ENCODE measurements at places on chromosomes 2 and 18.

DNA sequence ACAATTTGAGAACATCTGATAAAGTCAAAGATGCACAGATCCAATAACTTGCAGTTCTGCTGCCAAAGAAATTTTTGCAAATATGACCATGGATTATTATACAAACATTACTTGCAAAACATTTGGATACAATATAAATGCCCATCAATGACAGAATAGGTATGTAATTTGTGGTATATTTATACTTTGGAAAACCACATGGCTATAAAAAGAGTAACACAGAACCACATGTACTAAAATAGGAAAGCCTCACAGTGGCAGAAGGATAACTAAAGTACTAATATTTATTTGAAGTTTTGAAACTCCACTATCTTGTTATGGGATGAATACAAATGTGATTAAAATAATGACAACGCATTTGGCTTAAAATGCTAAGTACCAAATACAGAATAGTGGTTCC lies 51.8 kb upstream of the DNAJC10 start:
- no peak for DNase-seq

- DNase-seq = no peak
Observed at GRCh38 chr2:47046271-47046670, 108.8 kb downstream of the STPG4 start.

DNA sequence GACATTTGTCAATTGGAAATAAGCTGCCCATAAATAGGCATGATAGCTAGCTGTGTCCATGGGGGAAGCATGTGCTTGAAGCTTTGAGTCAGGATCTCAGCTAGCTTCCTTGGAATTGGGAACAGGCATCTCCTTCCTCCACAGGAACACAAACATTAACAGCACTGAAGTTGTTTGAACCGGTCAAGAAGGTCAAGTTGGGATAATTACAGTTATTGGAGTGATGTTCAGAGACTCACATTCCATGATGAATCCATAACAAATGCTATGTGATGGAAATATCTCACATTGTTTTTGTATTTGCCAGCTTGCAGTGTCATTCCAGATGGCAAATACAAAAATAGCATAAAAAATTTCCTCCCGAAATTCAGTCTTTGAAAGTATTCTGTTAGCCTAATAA lies 347.6 kb upstream of the SMIM21 start:
- no peak for DNase-seq

DNA sequence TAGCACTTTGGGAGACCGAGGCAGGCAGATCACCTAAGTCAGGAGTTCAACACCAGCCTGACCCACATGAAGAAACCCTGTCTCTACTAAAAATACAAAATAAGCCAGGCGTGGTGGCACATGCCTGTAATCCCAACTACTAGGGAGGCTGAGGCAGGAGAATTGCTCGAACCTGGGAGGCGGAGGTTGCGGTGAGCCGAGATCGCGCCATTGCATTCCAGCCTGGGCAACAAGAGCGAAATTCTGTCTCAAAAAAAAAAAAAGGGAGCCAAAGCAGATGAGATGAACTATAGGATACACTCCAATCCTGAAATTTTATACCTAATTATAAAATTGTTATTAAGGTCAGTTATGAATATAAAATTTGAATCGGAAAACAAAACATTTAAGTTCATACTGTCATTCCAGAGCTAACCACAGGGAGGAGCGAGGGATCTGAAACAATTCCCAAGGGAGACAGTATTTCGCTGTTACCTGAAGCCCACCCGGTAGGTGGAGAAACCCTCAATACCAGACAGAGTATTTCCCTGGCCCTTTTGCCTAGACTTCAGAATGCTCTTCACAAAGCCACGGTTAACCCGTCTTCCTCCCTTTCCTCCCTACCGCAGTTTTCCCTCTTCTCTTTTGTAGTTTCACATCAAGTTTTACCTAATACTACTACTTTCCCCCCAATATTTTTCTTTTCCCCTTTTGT lies 1.4 kb downstream of the PPM1G start:
- no peak for DNase-seq

DNA sequence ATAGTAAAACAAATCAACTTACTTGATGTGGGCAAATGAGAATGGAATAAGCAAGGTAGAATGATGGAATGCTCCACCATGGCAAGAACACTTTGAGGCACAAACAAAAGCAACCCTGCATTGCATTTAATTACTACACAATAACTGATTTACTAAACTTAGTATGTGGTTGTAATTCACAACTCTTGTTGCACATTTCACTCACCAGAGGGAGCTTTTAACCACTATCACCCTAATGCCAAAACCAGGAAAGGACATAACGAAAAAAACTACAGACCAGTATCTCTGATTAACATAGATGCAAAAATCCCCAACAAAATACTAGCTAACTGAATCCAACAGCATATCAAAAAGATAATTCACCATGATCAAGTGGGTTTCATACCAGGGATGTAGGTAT lies 659.8 kb downstream of the CPS1 start:
- DNase-seq = no peak

DNA sequence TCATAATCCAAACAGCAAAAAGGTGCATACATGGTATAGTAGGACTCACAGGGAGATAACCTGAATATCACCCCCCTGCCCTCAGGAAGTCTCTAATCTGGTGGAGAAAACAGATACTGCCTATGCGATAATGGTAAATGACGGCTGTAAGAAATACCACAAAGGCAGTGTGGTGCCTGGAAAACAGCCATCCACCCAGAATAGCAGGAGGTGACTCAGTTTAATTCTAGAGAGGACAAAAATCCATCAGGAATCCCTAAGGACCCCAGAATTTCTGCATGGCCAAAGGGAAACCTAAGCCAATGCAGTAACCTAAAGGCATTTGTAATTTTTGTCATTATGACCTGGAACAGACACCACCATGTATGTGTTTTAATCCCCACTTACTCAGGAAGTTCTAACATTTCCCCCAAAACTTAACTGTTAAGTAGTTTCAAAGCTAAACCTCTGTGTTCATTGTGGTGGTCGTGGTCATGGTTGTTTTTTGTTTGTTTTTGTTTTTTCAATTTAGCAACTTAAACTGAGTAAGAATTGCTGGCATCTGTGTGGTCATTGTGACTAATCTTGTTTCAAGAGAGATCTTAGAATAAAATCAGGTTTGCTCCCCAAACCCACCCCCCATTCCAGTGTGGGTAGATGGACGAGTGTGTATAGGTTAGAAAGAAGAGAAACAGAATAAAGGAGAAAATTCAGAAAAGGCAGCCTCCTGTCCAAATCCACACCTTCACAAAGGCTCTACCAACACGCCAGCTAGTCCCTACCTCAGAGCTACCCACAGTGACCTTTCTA lies 121.5 kb upstream of the CDCA7 start:
- DNase-seq = no peak

DNA sequence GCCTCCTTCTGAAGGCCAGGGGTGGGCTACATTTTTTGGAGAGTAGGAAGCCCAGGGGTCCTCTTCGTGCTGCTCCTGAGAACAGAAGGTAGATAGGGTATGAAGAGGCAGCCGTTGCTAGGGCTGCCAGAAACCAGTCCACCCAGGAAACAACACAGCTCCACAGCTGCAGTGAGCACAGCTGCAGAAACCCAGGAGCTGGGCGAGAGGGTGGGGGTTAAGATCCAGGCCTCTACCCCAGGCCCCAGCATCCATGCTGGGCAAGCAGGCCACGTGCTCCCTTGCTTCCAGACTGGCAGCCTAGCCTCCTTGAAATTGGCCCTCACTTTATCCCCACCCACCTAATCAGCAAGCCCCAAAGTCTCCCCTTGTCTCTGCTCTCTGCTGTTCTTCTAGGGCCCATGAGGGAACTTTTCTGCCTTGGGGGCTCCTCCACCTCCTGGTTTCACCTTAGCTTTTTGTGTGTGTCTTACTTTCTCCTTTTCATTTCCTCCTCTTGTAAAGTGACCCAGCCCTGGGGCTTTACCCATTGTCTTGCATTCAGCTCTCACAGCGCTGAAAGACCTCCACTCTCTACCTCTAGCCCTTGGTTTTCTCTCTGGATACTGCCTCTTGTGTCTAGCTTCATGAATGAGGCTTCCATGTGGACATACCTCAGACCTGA lies 30.7 kb downstream of the STON1 start:
- no peak for DNase-seq

DNA sequence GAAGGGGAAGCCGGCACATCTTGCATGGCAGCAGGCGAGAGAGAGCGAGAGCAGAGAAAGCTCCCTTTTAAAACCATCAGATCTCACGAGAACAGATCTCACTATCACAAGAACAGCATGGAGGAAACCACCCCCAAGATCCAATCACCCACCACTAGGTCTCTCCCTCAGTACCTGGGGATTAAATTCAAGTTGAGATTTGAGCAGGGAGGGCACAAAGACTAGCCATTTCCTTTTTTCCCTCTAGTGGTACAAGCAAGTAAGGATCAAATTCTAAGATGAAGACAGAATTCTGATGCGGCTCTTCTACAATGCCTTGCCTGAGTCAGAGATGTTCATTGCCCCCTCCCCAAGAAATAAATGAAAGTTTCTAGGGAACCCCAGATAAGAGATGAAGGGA lies 45.6 kb upstream of the ANKRD44 start:
- DNase-seq = no peak

GRCh38 chr2:110960954-110961353 lies 159.8 kb upstream of the BCL2L11 start:
- no peak for DNase-seq

DNA sequence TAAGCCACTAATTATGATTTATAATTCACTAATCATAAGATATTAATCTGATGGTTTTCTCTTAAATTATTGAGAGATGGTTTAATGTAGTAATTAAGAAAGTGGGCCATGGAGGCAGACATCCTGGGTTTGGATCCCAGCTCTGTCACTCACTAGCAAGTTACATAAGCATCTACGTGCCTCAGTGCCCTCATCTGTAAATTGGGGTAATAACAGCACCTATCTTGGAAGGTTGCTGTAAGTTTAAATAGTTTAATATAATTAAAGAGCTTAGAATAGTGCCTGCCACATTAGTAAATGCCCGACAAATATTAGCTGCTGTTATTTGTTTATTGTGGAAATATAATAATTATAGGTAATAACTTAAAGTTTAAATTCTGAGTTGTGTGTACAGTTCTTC lies 30.9 kb downstream of the BABAM2 start:
- DNase-seq = no peak

DNA sequence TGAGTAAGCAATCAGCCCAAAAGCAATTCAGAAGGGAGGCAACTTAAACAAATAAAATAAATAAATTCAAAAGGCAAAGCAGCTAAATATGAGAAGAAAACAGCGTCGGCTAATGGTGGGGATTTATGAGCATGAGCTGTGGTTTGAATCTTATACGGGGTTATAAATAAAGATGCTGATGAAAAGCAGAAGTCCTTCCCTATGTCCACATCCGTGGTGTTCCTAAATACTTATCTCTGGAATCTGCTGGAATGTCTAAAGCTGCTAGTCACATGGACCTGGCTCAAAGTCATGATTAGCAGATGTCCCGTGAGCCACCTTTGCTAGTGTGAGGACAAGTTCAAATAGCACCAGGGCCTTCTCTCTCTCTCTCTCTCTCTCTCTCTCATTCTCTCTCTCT lies 33.8 kb downstream of the SMIM21 start:
- DNase-seq = no peak

Data from thoracic aorta (tissue), 2 donors.